ENCODE measurements at places on chromosomes 1 and 21. TPM values are rescaled to one million over a fixed set of nuclear protein-coding genes. Genes with fewer than 3 reads are reported as not detected.

GRCh38 chr1:9128520-9129265 is at the start of gene GPR157:
Gene GPR157, minus strand, starts transcription at chr1:9129102. Its CDS starts 75 bp downstream, at chr1:9129027.
- H3K4me1 ChIP-seq = peaks cover 35% of the 10 kb centered on the region
- H3K27me3 ChIP-seq = no peaks in the 10 kb centered on the region
- peak; percentile 62 for DNase-seq
- H3K27ac ChIP-seq = peak within 1 kb of the TSS; percentile 63
- H3K36me3 ChIP-seq = no peaks in the 10 kb centered on the region

DNA sequence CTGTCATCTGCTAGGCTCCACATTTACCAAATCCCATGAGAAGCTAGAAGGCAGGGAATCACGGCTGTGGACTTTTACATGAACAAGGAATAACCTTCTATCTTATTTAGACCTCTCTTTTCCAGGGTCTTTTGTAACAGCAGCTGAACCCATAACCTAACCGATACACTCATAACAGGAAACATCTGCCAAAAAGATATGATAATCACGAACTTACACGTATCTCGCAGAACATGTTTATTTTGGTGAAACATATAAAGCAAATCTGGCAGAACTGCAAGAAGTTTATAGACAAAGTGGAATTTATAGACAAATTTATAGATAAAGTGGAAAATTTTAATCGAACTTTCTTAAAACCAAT is 20.4 kb downstream of the TINAGL1 start:
- H3K27ac ChIP-seq = no peak overlapping the region
- no peaks in the 10 kb centered on the region for H3K36me3 ChIP-seq
- H3K4me1 ChIP-seq = no peaks in the 10 kb centered on the region
- DNase-seq = no peak
- H3K4me3 ChIP-seq = no peak overlapping the region

DNA sequence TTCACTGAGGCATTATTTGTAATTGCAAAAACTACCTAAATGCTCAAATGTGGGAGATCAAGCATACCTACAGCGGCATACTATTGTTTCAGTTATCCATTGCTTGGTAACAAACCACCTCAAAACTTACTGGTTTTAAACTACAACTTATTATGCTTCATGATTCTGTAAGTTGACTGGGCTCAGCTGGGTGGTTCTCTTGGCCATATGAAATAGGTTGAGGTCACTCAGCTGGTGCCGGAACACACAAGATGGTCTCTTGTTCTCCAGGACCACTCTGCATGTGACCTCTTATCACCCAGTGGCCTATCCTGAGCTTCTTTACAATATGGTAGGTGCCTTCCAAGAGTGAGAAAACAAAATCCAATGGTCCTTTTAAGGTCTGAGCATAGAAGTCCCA is 195.4 kb upstream of the FGGY start:
- H3K27me3 ChIP-seq = no peaks in the 10 kb centered on the region
- H3K27ac ChIP-seq = no peak overlapping the region
- no peaks in the 10 kb centered on the region for H3K36me3 ChIP-seq
- DNase-seq = no peak

DNA sequence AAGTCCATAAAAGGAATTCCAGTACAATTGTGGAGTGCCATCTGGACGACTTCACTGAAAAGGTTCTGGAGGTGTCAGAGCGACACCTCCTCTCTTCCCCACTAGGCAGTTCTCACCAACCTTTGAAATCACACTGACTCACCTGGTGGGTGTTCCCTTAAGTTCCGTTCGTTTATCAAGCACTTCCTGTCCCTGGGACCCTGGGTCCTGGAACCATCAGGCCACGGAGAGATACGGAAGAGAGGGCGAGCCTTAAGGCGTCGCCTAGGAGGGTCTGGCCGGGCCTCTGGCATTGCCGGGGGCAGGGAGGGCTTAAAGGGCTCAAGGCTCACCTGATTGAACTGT is 317 bp downstream of the SPAG17 start:
- H3K36me3 ChIP-seq = no peaks in the 10 kb centered on the region
- H3K4me1 ChIP-seq = no peaks in the 10 kb centered on the region
- no peak overlapping the region for H3K27ac ChIP-seq
- H3K4me3 ChIP-seq = no peak overlapping the region
- DNase-seq = no peak

GRCh38 chr1:2795926-2796325 is 5.6 kb downstream of the TTC34 start:
- H3K4me3 ChIP-seq = no peak overlapping the region
- H3K36me3 ChIP-seq = no peaks in the 10 kb centered on the region
- DNase-seq = no peak
- H3K27ac ChIP-seq = no peak overlapping the region
- no peaks in the 10 kb centered on the region for H3K4me1 ChIP-seq

DNA sequence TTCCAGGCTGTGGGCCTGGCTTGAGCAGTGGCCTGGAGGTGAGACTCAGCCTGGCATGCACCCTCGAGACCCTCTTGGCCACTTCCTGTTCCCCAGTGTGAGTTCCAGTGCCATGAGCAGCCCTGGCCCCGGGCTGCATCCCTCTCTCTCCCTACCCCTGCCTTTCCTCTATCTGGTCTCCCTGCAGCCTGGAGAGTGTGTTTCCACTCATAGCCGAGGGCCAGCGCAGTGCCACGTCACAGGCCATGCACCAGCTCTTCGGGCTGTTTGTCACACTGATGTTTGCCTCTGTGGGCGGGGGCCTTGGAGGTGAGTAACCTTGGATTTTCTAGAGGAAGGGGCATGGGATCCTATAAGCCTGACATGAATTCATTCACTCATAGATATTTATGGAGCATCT is 13.6 kb downstream of the RHBG start:
- peaks cover 57% of the 10 kb centered on the region for H3K36me3 ChIP-seq
- no peak for DNase-seq
- H3K27me3 ChIP-seq = no peaks in the 10 kb centered on the region
- H3K27ac ChIP-seq = peak overlapping the region; percentile 24

CRP gene
- not detected for total RNA-seq

C1orf115 gene
- 86.7 TPM for total RNA-seq

CA14 gene
- 2.4 TPM for total RNA-seq

TAS1R1 gene
- 1.4 TPM for total RNA-seq

NBPF10 gene
- total RNA-seq = 0.49 TPM

NBL1 gene
- total RNA-seq = 2.7 TPM

All from HepG2 (cell line).